ENCODE measurements at places on chromosomes 1 and 21.

DNA sequence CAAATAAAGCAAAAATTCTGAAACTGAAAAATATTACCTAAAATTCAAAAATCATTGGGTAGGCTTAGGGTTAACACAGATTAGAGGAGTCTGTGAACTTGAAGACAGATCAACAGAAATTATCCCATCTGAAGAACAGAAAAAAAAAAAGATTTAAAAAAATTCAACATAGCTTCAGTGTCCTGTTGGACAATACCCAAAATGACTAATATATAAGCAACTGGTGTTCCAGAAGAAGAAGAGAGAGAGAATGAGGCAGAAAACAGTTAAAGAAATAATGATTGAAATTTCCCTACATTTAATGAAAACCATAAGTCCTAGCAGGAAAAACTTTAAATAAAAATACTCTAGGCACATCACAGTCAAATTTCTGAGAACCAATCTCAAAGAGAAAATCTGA is 31.5 kb downstream of the TMCO1 start:
- DNase-seq = no peak

DNA sequence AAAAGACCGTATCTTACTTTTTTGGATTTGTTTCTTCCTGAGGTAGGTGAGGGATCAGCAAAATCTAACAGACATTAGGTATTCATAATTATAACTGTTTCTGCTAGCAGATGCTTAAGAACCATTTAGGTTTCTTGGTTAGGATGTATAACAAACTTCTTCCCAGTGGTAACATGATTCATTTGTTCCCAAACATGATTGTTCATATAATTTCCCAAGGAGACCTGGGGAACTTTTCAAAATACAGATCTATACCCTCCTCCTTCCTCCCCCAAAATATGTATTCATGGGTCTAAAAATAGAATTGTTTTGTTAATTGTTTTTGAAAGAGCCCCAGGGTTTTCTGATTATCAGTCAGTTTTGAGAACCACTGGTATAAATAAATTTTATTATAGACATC is 228.2 kb downstream of the COP1 start:
- DNase-seq = no peak

DNA sequence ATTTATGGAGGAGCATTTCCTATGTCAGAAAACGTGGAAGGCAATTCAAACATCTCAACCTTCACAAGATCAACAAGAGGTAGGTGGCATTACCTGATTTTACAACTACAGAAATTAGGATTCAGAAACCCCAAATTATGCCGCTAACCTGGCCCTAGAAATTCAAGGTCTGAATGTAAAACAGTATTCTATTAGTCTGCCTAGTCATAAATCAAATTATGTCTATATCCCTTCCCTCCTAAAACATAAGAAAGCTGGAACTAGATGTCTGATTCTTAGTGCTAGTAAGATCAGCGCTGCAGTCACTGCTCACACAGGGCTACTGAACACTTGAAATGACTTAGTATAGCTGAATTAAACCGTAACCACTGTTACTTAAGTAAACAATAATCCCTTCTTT is 1.4 kb downstream of the TOMM20 start:
- no peak for DNase-seq

- no peak for DNase-seq
These were observed 57.2 kb downstream of the ITPKB start for GRCh38 chr1:226681652-226682493.

DNA sequence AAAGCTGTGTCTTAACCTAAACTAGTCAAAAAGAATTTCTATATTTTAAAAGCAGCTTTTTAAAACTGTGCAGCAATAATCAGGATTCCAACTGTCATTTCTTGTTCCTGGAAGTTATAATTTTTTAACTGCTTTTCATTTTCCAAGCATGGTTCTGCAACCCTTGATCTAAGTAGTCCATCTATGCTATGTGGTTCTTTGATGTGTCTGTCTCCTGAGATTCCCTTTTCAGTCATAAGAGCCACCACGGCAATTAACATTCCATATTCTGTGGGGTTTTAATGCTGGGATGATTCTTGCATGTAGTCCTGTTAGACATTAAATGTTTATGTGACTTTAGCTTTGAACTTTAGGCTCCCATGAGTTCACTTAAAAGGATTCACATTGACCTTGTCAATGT is 220.4 kb downstream of the TPR start:
- DNase-seq = no peak

DNA sequence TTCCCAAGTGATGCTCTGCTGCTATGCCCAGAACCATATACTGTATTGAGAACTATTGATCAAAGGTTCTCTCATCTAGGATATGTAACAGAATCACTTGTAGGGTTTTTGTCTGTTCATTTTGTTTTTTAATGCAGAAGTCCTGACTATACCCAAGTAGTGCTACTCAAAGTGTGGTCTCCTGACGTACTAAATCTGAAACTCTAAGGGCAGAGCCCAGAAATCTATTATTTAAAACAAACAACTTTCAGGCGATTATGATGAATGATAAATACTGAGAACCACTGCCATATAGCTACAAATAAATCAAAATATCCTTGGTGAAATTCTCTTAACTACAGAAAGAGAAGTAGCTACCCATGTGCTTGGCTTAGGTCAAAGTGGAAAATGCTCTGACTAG is 10.1 kb downstream of the ZZZ3 start:
- no peak for DNase-seq

DNA sequence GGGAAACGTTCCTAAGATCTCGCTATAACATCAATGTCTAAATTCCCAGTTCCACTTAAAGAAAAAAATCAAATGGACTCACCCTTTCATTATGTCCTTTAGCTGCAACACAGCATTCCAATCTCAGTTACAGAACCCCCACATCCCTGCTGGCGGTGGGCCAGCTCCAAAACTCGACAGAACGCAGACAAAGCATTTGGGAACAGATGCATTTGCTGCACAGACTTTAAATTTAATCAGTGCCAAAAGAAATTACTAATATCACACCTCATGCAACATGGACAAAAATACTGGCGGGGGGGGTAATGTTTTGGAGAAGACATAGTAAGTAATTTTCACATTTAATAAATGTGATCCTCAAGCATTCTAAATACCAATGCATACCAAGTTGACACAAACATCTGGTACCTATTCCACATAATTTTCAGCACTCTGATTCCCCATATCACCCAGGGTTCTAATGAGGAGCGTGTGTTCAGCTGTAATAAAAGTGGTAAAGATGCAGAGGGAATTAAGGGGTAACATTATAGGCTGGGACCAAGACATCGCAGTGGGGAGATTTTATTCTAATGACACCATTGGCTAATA is 79.7 kb downstream of the TGFBR3 start:
- no peak for DNase-seq

DNA sequence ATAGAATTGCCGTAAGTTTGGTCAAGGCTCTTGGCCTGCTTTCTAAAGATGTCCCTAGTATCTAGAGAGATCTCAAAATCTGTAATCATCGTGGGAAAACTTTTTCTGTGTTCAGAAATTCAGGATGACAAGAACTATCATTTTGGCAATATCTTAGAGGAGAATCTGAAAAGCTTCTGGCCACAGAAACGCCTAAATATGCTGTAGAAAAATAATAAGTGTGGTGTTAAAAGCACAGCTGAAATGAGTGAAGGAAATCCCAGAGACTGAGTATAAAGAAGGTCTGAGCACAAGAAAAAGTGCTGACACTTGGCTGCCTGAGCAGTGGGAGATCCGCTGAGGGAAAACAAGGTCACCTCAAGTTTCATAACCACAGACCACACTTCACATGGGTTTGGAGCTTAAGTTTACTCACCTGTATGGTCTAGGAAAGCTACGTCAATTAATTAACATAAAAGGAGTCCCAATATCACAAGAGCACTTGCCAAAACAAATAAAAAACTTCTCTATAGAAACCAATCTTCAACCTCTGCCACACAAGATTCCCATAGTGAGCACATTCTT is 235.2 kb upstream of the IRF2BP2 start:
- no peak for DNase-seq
